ENCODE measurements at places on chromosomes 7 and 10.

DNA sequence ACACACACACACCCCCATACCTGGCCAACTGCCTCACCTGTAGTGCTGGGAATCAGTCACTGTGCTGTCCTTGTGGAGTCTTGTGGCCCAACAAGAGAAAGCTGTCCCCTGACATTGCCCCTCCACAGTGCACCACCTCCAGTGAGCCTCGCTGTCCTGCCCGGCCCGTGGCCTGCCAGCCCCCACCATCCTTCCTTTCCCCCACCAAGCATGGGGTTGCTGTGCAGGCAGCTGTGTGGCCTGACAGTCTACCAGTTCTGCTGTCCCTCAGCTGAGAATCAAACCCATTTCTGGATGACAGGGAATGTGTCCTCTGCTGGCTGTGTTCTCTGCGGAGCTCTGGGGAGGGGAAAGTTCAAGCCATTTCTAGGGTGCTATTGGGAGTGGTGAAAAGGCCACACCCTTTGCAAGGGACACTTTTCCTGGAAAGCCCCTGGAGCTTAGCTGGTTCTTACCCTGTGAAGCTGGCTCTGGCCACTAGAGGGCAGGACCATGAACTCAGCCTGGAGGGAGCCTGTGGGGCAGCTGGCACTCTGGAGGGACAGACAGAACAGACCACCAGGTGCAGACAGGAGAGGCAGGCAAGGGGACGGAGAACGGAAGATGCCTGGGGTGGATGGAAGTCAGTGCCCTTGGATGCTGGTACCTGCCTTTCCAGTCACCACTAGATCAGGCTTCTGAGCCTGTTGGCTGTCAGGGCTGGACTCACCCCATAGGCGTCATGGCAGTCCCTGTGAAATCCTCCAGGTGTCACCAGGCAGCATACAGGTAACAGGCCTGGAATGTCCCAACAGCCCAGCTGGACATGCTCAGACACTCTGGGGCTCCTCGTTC lies 10.5 kb upstream of the MTPAP start:
- DNase-seq, result peak; percentile 25

DNA sequence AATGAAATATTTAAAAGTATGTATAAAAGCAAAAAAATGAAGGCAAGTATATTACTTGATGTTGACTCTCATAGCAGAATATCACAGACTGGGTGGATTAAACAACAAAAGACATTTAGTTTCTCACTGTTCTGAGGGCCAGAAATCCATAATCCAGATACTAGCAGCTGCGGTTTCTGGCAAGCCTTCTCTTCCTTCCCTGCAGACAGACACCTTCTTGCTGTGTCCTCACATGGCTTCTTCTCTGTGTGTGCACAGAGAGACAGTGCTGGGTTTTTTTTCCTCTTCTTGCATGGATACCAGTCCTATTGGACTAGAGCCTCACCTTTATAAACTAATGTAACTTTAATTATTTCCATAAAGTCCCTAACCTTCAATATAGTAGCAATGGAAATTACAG lies 127.9 kb upstream of the AKR1E2 start:
- DNase-seq, result no peak

- DNase-seq, result no peak
These were observed 147.1 kb downstream of the DNAJB9 start for GRCh38 chr7:108716783-108717182.

- DNase-seq, result no peak
These were observed 336.2 kb downstream of the PHTF2 start for GRCh38 chr7:78134774-78135173.
